ENCODE measurements at places on chromosomes 12 and 14. TPM values are rescaled to one million over a fixed set of nuclear protein-coding genes. Genes with fewer than 3 reads are reported as not detected.

DNA sequence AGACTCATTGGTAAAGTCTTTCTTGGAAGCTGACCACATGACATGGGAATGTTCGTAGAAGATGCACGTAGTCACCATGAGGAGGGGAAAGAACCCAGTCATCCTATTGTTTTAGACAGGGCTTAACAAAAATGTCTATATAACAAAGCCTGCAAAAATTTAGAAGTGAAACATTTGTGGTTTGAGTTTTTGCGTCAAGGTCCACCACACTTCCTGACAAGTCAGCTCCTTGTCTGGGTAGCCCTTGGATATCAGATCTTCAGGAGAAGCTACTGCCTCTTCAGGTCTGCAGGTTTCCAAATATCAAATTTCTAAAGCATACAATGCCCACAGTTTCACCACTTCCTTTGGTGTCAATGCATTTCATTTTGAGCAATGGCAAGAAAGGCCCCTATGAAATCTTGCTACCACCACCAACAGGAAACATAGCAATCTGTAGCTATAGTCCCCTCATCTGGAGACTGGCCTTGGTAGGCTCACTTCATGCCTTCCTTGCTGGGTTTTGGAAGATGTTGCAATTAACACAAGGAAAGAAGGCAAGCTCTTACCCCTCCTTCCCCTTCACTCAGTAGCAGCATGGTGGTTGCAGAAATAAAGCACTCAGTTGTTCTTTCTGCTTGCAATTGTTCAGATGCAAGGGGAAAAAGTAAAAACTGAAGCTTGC lies 235.2 kb downstream of the PCNX1 start:
- DNase-seq: no peak

GRCh38 chr12:96445691-96446583 lies 43.4 kb upstream of the CFAP54 start:
- no peak for DNase-seq

- DNase-seq: no peak
Observed at GRCh38 chr14:106315436-106315835, 789.1 kb downstream of the TMEM121 start.

The ESR2 gene
- total RNA-seq: 0.83 TPM

The PRB2 gene
- total RNA-seq: not detected

The MYBPC1 gene
- total RNA-seq: not detected

DNA sequence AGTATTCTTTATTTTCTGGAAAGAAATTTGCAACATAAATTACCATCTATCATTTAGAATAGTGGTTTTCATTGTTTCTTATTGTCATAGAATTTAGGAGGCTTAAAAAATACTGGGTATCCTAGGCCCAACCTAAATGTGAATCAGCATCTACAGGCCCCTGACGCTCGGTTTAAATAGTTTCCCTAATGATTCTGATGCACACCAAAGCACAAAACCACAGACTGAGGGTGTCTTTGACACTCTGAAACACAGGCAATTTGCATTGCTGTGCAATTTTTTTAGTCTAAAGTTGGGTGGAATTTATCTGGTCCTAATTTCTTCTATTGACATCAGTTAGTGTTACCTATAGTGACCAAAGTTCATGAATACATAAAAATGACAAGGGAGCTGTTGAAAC lies 87.6 kb upstream of the SSTR1 start:
- DNase-seq: no peak

DNA sequence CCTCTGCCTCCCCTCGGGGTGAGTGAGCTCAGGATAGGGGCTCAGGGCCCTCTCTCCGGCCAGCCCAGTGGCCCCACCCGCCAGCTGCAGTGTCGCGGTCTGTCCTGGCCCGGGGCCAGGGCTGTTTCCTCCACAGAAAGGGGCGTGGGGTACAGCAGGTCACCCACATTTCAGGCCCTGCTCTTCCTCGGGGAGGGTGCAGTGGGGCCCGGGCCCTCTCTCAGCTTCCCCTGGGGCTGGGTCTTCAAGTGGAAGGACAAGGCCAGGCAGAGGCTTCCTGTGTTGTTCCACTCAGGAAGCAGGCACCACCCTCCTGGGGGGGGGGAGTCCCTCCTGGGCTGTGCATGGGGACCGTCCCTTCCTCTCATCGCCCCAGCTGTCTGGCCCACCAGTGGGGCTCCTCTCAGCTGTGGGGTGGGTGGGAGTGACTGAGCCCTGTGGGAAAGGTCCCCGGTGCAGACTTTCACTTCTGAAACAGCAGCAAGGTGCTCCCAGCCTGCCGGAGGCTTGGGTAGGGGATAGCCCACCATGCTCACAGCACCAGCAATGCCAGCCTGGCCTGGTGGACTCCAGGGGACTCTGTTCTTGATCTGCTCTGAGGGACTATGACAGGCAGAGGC lies 3.7 kb downstream of the GPR132 start:
- DNase-seq: no peak

DNA sequence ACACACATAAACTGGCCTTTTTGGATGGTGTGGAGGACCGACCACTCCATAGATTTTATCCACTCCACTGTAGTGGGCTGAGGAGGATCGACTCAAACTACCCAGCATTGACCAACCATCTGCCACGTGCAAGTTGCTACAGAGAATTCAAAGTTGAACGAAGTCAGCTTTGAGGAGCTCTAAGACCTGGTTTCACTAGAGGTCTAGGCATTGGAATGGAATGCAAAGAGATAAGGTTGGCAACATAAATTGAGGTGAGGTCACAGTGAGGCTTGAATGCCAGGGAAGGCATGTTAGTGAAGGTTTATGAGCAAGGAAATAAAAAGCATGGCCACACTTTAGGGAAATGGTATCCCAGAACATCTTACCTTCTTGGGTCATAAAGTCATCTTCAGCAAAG lies 14.5 kb downstream of the VWF start:
- DNase-seq: no peak

- no peak for DNase-seq
Observed at GRCh38 chr12:22118238-22118790, 72.3 kb downstream of the CMAS start.

GRCh38 chr12:51118706-51119105 lies 35.3 kb upstream of the CSRNP2 start:
- no peak for DNase-seq

The FUT8 gene
- 12.8 TPM for total RNA-seq

GRCh38 chr12:89238593-89238992 lies 113.7 kb downstream of the DUSP6 start:
- no peak for DNase-seq

DNA sequence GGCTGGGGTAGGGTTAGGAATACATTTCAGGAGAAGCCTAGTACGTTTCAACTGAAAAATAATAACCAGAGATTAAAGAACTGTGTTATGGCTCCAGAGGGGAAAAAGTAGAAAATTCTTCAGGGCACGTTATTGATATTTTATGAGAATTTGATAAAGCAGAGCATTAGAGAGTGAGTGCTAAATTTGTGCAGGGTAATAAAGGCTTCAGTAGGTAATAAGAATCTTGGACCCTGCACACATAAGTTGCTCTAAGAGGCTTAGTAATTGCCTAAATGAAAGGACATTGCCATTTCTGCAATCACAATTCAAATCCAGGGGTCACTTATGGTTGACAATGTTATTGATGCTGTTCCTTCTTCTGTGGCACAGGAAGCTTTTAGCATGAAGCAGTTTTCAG lies 439.4 kb upstream of the DCN start:
- DNase-seq: no peak

DNA sequence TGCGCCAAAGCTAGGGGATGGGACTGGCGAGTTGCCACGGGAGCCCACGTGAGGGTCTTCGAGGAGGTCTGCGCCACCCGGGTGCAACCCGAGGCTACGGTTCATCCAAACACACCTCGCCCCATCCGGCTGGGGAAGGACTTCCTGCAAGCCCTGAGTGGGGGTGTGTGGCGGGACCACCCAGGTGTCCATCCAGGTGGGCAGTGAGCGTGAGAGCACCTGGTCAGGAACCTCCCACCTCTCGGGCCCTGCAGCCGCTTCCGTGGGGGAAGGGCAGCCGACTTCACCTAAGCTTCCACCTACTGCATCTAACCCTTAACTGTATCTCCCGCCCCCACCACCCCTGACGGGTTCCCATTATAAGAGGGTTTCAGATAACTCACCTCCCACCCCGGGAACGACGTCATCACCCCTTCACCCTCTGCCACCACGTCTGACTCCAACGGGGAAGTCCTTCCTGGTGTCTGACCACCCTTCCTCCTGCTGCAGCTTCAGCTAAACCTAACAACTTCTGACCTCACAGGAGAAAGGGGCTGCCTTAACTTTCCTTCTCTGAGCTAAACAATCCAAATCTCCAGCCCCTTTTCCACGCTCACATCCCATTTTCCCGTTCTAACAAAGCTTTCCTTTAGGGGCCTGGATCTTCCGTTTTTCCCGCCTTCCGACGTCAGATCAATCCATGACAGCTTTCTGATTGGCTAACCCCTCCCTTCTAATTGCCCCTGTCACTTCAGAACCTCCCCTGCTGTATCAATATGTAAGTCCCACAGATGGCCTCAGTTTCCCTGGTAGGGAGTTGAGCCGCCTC lies 27.4 kb upstream of the SMUG1 start:
- DNase-seq: no peak

GRCh38 chr12:114684098-114684869 lies at the start of gene TBX3:
TBX3 (minus strand) TSS chr12:114684175; CDS start chr12:114683200, 975 bp downstream.
- peak; percentile 96 for DNase-seq

- DNase-seq: no peak
Observed at GRCh38 chr12:29208060-29208459, 59.0 kb downstream of the FAR2 start.

The SLC38A4 gene
- total RNA-seq: 0.17 TPM

DNA sequence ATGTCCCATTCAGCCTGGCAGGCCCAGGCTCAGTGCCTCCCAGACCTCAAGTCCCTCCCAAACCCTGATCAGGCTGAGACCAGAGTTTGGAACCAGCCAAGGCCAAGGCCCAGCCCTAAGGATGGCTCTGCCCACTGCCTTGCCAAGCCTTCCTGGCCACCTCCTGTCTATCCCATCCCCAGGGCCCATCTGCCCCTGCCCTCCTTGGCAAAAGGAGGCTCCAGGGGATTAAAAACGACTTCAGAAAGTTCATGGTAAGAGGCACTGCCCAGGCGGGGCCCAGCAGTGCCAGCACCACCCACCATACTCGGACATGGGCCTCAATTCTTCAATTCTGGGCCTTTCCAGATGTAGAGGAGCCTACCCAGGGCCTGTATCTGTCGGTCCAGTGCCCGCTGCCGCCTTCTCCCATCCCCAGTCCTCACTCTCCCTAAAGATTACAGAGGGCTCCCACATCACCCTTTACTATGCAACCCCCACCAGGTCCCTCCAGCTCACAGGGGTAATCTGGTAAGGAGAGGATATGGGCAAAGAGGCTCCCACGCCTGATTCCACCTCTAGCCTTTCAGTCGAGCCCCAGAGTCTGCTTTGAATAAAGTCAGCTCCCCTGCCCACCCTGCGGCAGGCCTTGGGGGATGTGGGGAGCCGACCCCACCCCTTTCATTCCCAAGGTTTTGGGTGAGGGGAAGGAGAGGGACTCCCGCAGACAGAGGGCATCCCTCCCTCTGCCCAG lies 932 bp downstream of the ADCY6 start:
- DNase-seq: no peak

The SMAGP gene
- total RNA-seq: 4.3 TPM

The SOS2 gene
- 42.2 TPM for total RNA-seq

DNA sequence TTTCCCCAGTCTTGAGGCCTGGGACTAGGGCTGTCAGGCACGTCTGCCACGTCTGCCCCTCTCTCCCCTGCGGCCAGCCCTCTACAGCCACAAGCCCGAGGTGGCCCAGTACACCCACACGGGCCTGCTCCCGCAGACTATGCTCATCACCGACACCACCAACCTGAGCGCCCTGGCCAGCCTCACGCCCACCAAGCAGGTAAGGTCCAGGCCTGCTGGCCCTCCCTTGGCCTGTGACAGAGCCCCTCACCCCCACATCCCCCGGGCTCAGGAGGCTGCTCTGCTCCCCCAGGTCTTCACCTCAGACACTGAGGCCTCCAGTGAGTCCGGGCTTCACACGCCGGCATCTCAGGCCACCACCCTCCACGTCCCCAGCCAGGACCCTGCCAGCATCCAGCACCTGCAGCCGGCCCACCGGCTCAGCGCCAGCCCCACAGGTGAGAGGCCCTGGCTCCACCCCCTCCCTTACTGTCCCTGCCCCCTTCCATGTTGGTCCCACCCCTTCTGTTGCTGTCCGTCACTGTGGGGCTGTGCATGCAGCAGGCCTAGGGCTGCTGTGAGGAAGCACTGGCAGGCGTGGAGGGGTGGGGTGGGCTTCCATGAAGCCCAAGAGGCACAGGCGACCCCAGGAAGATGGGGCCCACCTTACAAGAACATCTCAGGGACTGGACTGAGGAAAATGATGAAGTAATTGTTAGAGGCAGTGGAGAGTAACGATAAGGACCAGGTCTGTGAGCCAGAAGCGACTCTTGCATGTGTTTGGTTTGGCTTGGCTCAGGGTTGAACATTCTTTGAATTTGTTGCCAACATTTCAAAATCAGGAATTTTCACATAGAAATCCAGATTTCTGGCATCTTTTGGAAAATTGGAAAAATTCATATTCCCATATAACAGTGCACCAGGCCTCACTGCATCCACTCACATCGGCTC lies 16.8 kb downstream of the C12orf43 start:
- DNase-seq: no peak

DNA sequence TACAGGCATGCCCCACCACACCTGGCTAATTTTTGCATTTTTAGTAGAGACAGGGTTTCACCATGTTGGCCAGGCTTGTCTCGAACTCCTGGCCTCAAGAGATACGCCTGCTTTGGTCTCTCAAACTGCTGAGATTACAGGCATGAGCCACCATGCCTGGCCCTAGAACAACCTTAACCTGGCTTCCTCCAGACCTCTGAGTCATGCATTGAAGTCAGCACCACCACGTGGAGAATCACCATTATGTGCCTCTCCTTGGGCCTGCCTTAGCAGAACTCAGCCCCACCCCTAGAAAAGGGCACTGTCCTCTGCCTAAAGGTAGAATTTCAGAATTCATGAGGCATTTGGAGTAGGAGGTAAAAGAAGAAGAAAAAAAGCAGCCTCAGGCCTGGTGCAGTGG lies 49.0 kb downstream of the LIMA1 start:
- DNase-seq: no peak

- no peak for DNase-seq
Observed at GRCh38 chr12:6554168-6555017, 1.4 kb downstream of the IFFO1 start.

The COCH gene
- 4.5 TPM for total RNA-seq

DNA sequence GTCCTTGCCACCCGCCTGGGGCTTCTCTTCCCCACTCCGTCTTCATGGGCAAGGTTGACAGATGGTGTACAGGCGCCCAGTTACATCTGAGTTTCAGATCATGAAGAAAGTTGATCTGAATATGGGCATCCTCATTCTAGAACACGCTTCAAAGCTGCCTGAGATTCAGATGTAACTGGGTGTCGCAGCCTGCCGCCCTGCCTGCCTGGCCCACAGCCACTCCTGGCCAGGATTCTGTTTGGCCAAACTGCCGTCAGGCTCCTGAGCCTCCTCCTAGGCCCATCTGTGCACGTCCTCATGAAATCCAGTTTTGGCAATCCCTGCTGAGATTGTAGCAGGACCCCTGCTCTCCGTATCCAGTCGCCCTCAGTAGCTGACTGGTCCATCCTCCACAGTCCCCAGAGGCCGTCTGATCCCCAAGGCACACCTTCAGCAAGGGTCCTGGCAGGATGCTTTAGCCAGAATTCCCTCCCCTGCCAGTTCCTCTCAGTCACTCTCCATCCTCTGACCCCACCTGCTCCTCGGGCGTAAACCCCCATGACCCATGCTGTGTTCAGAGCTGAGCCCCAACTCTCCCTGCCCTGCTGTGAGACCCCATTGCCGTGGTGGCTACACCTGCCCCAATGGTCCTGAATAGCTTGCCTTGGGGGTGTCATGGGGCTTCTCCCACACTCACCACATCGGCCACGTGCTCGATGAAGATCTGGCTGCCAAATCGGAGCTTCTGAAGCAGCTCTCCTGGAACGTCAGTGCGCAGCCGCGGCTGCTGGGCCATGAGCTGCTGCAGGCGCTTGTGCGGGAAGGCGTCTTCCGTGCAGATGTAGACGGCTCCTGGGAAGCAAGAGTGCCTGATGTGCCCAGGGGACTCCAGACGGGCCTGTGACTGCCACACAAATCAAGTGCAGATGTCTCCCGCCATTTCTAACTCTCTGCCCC lies 12.5 kb downstream of the XRCC3 start:
- DNase-seq: no peak

Measured in esophagus muscularis mucosa (tissue), 4 donors.